Renal cortex interstitium (tissue), 15 donors: ENCODE measurements at places on chromosomes 6 and 20. TPM values are rescaled to one million over a fixed set of nuclear protein-coding genes. Genes with fewer than 3 reads are reported as not detected.

MAS1 gene
- polyA plus RNA-seq: 0.02 TPM

- no peak for DNase-seq
Measured at GRCh38 chr6:41780551-41781365, at the start of gene PRICKLE4. TSS of gene PRICKLE4 (plus strand) at chr6:41780782. CDS start at chr6:41783474, 2,692 bp downstream.

TMC2 gene
- 0.38 TPM for polyA plus RNA-seq

TRIM31 gene
- polyA plus RNA-seq: not detected

- DNase-seq: no peak
Measured at GRCh38 chr6:141349710-141350109, 783.0 kb upstream of the GJE1 start.

SLC17A9 gene
- polyA plus RNA-seq: 1.0 TPM

- no peak for DNase-seq
Measured at GRCh38 chr6:169397684-169398083, 144.0 kb upstream of the THBS2 start.

KIAA0408 gene
- 2.2 TPM for polyA plus RNA-seq

DNA sequence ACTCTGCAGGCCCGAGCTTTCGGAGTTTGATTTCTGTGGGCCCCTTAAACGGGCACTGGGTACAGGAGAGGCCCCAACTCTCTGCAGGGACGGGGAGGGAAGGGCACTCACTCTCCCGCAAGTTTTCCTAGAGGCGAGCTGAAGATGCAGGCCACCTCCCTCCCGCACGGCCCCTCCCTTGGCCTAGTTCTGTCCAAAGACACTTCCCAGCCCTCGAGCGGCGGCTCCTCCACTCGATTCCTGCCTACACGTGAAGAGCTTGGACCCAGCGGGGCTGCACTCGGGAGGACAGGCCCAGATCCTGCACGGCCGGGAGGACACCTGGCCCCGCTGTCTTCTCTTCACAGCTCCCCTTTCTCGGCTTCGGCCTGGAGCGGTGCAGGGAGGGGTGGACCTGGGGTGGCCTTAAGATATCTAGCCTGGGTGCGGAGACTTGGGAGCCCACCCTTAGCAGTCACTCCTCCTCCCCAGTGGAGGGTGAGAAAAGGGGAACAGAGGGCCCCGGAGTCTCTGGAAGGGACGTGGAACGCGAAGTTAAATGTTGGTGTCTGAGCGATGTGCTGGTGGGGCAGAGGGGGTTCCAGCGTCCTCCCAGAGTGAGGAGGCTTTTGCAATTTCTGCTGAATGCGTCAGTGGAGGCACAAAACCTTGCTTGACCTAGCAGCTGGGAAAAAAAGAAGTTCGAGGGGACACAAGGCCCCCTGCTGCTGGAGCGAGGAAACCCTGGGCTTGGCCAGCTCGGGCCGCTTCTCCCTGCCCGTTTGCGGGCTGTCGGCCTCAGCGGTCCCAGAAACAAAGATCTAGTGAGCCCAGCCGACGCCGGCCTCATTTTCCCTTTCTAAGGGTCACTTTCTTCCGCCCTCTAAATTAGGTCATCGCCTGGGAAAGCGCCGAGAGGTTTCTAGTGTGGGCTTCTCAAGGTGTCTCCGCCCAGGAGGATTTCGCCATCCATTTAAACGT, 4.9 kb downstream of the OLIG3 start:
- no peak for DNase-seq

CDSN gene
- polyA plus RNA-seq: not detected

ADGRB3 gene
- polyA plus RNA-seq: 3.6 TPM

DNA sequence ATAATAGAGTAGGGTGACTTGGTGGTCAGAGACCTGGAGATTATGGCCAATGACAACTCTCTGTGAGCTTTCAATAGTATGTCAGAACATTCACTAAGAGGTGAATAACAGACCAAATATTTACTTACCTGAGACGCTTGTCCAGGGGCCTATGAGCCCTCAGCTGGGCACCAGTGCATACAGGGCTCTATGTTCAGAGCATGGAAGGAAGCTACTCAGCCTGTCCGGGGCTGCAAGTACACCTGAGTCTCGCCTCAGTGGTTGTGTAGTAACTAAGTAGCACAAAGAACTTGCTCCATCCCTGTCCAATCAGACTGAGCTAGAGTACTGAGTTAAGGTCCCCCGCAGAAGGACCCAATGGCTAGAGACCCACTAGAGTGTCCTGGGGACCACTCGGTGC, 11.6 kb upstream of the SCGN start:
- no peak for DNase-seq

DNA sequence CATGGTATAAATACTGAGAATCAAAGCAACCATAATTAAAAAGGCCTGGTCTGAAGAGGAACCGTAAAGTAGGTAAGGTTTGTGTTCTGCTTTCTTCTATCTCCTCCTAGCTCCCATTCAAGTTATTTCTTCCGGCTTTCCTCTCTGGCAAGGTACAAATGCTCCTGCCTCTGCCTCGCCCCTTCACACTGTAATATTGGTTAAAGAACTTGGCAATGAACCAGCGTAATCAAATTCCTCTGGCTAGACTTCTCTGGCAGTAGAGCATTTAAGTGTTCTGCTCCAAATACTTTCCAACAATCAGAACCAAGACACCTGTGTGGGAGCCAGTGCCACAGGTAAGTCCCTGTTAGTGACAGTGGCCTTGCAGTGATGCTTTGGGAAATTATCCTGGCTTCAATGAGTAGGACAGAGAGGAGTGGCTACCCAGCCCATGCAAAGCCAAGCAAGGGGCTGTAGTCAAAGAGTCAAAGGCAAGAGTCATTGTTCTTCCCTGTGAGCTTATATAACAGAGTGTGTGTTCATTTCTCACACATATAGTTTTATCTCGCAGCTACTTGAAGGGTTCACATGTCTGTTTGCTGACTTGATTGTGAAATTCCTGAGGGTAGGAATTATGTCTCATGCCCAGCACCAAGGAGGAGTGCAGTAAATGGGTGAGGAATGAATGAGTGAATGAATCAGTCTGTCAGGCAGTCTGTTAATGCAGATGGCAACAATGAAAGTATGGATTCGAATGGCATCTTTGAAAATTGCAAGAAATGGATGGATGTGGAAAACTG, 329.3 kb downstream of the NRN1 start:
- DNase-seq: no peak

DNA sequence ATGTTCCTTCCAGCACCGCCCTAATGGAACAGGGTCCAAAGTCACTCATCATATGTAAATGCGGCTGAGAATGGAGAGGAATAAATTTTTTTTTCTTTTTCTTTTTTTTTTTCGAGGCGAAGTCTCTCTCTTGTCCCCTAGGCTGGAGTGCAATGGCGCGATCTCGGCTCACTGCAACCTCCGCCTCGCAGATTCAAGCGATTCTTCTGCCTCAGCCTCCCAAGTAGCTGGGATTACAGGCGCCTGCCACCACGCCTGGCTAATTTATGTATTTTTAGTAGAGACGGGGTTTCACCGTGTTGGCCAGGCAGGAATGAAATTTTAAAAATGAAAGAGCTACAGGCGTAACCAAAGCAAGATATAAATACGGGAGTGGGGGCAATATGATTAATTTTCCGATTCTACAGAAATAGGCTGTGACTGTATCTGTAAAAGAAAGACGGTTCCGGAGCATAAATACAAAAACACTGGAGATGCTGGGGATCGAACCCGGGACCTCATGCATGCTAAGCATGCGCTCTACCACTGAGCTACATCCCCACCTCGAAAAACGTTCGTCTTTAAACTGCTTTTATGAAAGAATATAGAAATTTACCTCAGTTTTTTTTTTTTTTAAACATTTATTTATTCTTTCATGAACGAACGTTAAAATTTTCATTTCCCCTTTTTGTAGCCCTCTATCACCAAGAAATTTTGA, 132.2 kb downstream of the GPX5 start:
- DNase-seq: no peak

DNA sequence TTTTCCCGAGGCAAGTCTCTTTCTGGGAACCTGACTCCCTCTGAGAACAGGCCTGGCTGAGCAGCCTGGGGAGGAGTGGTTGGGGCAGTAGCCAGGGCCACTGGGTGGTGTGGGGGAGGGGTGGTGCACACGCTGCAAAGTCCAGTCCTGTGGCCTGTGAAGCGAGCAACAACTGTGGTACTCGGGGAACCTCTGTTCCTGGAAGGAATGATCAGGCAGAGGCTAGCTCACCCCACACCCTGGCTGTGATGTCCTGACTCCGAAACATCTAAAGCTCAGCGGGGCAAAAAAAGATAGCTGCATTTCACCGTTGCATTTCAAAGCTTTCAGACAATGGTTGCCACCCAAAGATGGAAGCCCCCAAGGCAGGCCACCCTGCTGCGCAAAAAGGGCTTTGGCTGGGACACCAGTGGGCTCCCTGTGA, 25.5 kb downstream of the PCK1 start:
- DNase-seq: no peak

HCRTR2 gene
- 0.37 TPM for polyA plus RNA-seq

DNA sequence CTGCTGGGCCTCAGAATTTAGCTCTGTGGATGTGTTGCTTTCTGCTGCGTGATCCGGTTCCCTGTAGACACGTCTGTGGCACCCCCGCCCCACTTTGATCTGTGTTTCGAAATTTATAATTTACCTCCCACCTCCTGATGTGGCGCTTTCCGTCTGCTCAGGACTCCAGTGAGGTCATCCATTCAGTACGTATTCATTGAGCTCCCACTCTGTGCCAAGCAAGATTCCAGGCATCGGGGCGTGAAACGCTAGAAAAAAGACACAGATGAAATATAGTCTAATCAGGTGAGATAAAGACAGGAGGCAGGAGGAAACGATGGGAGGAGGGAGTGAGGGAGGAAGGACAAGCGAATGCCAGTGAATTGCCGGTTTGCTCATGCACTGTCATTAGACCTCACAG, 431.9 kb upstream of the SULF2 start:
- DNase-seq: no peak

DNA sequence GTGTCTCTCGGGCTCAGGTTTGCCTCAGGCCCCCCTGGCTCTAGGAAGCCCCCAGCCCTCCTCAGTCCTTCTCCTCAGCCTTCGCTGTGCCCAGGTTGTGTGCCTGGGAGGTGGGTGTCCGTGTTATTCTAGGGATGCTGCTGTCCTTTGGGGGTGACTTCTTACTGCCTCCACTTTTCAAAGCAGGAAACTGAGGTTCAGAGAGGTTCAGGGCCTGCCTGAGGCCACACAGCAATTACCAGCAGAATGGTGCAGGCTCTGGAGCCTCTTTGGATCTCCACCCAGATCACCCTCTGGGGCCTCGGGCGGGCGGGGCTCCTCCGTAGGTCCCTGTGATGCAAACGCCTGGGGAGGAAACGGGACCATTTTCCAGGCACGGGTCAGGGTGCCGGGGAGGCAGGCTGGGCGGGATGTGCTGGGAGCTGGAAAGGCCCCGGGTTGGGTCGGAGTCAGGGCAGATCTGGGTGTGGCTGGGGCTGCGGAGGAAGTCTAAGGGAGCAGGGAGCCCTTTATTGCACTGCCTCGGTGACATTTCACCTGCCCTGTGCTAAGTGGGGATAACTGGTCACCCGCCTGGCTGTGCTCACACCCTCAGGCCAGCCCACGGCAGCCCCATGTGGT, 23.2 kb downstream of the GATA5 start:
- DNase-seq: no peak

GRCh38 chr20:10660661-10661060, 13.1 kb downstream of the JAG1 start:
- DNase-seq: no peak

CRISP2 gene
- polyA plus RNA-seq: not detected

GRCh38 chr6:98864497-98864896, 30.1 kb downstream of the POU3F2 start:
- no peak for DNase-seq

- no peak for DNase-seq
Measured at GRCh38 chr20:31617432-31618104, 12.5 kb downstream of the ID1 start.

DNA sequence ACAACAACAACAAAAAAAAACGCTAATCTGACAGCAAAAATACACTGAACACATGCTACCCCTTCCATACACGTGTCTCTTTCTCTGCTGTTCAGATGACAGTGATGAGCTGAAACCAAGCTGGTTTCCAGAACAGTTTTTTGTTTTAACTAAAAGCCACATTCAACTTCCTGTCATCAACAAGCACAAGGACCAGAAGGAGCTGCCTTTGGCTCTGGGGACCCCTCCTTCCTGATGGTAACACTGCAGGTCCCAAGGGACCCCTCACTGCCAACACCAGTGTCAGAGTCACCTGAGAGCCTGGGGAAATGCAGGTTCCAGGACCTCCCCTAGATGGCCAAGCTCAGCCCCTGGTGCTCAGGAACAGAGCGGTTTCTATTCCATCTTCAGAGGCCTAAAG, 6.0 kb downstream of the CST7 start:
- no peak for DNase-seq

DNA sequence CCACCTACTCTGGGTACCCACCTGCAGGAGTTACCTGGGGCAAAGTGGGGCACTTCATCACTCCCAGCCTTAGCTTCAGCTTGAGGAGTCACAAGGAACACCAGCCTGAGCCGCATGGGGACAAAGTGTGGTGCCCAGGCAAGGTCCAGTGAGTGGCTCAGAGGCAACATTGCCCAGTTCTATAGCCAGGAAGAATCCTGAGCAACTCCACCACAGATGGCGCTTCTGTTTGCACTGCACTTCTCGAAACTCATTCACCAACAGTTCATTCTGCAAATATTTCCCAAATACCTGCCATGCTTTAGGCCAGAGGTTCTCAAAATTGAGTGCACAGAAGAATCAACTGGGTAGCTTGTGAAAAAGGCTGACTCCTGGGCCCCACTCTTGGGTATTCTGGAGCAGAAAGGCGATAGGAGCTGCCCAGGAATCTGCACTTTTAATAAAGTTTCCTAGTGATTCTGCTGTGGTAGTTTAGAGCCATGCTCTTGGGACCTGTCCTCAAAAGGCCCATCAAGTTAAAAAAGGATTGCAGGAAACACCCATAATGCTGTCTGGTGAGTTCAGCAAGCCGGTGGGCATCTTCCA, 83.1 kb downstream of the VEGFA start:
- DNase-seq: no peak

DCDC2 gene
- polyA plus RNA-seq: 145 TPM

GRCh38 chr6:122717350-122717749, 62.2 kb upstream of the FABP7 start:
- no peak for DNase-seq

TOMM6 gene
- polyA plus RNA-seq: 231 TPM

KHDRBS2 gene
- polyA plus RNA-seq: 1.6 TPM

GRCh38 chr6:100889351-100889750, 8.2 kb upstream of the ASCC3 start:
- no peak for DNase-seq

GRCh38 chr6:39402239-39402751, 79.8 kb upstream of the KCNK16 start:
- DNase-seq: no peak

IP6K3 gene
- polyA plus RNA-seq: 1.1 TPM

GRCh38 chr6:57279013-57279412, 38.4 kb upstream of the PRIM2 start:
- DNase-seq: no peak

- DNase-seq: no peak
Measured at GRCh38 chr6:136303516-136303915, 13.9 kb upstream of the BCLAF1 start.

DNA sequence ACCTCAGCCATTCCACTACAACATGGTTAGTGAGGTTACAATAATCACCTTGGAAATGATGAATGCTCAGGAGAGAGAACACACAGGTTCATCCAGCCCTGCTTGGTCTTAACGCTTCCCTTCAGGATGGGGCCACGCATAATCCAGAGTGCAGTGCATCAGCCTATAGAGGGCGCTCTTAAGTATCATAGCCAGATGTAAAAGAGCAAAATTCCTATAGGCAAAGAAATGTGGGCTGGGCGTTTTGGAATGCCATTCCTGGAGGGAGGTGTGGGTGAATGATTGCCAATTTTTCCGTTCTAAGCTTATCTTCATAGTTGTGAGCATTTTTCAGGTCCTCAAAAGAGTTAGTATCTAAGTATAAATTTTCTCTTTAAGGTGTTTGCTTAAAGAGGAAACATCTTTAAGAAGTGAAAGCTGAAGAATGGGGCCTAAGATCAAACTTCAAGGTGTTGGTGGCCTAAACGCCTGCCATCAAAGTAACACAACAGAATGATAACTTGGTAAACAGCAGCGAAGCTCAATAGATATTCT, 1.8 kb downstream of the RIPOR2 start:
- DNase-seq: no peak

DDX43 gene
- 0.62 TPM for polyA plus RNA-seq
